Stimulated activated CD8-positive, alpha-beta memory T cell treated with anti-CD3 and anti-CD28 coated beads, Interleukin-12 subunit alpha, Interleukin-12 subunit beta, amount 100 ng/mL, for 1 hour (primary cell): ENCODE measurements at places on chromosomes 12 and 14.

GRCh38 chr14:89004166-89004565, 179.7 kb downstream of the TTC8 start:
- no peak for DNase-seq

DNA sequence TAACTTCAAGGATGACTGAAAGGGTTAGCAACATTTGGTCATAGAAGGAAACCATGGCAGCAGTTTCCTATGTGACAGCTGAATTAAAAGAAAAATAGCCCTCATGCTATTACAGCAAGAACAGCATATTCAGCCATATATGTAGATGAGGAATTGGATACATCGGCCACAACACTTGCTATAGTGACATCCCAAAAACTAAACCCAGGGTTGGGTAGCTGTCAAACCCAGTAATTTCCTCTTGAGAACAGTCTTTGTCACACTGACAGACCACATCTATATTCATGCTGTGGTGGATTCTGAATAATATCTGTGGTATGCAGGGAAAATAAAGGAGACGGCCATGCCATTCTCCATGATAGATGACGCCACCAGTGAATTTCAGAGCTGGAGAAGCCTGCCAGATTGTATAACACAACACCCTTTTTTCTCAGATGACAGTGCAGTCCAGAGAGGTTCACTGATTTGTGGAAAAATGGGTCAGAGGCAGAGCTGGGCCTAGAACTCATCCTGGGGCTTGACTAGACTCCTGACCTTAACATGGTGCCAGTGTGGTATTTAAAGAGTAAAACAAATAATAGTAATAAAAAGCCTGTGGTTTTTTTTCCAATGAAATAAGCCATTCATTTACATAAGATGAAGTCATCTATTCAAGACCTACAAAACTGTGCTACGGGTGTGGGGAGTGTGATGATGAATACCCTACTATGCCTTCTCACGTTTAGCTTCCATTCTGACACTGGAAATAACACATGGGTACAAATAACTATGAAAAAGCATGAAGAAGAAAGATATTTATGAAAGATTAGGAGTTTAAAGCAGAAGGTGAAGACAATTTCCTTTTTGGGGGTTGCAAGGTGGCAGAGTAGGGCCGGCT, 32.3 kb downstream of the EFCAB11 start:
- no peak for DNase-seq

- no peak for DNase-seq
These were observed 277.3 kb downstream of the SLC16A7 start for GRCh38 chr12:59873136-59873535.

DNA sequence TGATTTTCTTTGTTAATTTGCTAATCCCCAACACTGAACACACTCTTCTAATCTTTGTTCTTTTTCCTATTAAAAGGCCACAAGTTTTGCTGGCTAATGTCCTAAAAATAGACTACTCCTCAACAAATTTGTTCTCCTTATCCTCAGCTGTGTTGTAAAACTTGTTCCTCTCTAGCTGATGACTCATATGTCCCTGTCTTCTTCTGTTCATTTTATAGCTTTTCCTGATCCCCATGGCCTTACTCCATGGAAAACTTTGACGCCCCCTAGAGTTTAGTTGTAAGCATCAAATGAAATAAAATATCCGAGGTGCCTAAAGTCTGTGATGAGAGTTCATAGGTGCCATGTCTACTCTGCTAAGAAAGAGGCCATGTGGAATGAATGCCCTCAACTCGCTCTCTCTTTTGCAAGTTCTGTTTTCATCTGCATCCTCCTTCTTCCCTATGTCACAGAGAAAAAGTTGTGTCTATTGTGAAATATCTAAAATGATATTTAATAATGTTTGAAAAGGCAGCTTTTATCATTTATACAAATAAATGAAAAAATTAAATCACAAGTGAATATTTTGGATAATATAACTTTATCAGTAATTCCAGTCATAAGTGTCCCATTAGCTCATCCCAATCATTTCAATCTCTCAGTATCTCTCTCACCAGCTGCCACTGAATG, 237.9 kb downstream of the IPO8 start:
- no peak for DNase-seq

DNA sequence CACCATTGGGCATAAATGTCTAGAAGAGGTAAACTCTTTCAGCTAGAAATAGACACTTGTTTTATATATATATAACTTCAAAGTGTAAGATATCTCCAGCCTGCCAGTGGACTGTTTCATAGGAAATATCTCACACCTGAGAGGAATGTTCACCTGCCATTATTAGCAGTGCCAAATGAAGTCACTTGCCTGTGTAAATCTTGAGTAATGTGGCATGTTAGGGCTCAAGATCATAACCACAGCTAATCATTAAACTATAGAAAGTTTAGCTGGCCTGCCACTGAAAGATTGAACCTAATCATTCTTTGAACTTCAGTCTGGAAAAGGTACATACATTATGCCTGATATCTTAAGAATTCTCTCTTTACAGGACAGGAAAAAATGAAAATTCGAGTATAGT, 25.5 kb upstream of the KCNJ8 start:
- DNase-seq, result no peak

DNA sequence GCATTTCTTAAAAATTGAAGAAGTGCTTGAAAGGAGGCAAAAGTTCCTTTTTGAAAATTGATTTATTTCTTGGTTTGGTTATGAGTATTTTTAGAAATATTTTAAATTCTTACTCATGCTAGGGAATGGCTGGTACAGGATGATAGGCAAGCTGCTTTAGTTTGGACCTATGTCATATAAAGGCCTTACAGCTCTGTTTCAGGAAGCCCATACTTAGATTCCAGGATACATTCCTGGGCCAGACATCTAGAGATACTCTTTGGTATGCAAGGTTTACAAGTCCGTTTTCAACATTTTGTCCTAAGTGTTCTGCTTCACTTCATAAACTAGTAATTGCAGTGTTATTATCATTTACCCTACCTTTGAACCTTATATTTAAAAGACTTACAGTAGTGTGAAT, 186.8 kb downstream of the FUT8 start:
- DNase-seq, result no peak

DNA sequence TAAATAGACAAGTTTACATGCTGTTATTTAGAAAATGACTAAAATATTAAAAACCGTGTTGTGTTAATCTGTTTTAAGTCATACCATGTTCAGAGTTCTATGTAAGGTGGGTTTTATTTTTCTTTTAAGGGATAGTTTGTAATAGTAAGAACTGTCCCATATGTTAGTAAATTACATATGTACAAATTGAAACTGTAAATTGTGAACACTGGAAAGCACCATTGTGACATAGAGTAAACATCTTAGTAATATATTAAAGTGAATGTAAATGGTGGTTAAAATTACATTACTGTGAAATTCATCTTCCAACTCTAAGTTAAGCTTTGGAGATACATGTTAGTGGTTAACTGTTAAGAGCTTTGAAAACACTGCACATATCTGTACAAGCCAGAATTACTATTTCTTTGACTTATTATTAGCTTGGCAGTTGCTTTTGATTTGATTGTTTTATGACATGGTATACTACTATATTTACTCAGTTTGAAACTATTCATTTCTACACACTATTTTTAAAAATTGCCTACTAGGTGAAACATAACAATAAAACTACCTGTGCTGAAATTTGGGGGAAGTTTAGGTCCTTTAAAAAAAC, 27.4 kb upstream of the DIP2B start:
- no peak for DNase-seq

- no peak for DNase-seq
These were observed 31.5 kb downstream of the TMEM63C start for GRCh38 chr14:77212943-77213678.

DNA sequence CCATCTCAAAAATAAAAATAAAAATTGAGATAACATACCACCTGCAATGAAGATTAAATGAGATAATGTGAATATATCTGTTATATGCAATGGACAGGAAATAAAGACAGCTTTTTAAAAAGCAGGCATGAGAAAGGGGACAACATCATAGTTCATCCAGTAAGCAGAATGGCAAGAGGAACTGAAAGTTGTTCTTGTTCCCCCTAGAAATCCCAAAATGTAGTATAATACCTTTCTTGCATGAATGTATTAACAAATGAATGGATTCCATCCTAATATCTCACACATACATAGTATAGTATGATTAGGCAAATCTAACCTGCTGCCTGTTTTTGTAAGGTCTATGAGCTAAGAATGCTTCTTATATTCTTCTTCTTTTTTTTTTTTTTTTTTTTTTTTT, 31.4 kb downstream of the FGD6 start:
- DNase-seq, result no peak

DNA sequence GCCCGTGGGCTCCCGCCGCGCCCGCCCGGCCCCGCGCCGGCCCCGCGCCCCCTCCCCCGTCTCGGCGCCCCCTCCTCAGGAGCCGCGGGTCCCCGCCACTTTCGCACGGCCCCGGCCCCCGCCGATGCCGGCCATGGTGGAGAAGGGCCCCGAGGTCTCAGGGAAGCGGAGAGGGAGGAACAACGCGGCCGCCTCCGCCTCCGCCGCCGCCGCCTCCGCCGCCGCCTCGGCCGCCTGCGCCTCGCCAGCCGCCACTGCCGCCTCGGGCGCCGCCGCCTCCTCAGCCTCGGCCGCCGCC, 263 bp downstream of the RCOR1 start:
- DNase-seq, result no peak

DNA sequence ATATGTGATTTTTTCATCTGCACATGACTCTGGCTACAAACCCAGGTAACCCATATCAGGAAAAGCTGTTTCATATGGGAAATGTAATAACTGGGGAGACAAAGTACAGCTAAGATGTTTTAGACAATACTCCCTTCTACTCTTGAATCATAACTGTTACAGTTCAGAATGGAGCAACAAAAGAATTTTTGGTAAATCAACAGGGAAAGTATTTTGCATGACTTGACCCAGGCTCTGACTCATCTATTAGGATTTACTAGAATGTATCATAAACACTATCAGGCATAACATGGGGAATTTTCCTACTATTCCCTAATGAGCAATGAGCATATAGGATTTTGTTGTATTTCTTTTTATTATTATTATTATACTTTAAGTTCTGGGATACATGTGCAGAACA, 553.0 kb downstream of the SLC16A7 start:
- DNase-seq, result no peak

DNA sequence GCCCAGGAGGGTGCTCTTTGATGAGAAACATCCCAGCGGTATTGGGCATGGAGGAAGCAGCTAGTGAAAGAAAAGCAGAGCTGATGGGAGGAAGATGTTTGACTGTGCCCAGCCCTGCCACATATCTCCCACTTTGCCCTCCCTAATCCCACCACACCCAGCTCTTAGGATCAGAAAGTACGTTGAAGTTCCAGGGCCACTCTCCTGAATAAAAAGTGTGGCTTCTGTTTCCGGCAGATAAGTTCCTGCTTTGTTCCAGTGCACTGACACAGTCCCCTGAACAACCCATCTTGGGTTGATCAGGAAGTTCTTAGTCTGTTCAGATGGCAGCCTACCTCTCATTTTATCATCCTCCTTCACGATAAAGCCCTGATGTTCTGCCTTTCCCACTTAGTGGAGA, 16.5 kb downstream of the TPCN1 start:
- no peak for DNase-seq

GRCh38 chr12:30977537-30978349, 51.2 kb downstream of the TSPAN11 start:
- DNase-seq, result no peak

- no peak for DNase-seq
These were observed 150.2 kb downstream of the SRGAP1 start for GRCh38 chr12:63994704-63995103.
